ENCODE measurements at places on chromosomes 4 and X.

GRCh38 chr4:26433556-26433955 lies 56.7 kb downstream of the CCKAR start:
- no peak for DNase-seq

DNA sequence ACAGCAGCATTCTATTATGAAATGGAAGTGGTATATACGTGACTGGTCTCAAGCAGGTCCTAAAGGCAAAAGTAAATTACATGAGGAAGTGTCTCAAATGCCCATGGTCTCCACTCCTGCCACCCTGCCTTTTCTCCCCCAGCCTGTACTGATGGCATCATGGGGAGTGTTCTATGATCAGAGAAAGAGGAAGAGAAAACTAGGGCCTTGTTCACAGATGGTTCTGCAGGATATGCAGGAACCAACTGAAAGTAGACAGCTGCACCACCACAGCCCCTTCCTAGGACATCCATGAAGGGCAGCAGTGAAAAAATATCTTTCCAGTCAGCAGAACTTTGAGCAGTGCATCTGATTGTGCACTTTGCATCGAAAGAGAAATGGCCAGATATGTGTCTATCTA lies 901.5 kb downstream of the ARAP2 start:
- no peak for DNase-seq

DNA sequence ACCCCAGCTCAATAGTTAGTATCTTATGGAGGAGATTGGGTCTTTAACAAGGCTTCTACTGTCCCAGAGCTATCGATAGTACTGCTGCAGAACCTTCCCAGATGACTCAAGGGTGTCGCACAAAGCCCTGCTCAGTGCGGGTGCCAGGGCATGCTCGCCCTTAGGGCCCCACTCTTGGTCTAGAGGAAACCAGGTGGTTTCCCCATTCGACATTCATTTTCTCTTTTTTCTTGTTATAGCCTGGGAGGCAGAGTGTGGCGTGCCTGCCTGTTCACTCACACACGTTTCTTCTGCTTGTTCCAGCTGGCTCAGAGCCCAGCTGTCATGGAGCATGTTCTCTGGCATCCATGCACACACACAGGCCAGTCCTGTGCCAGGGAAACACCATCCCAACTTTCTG lies 144.5 kb downstream of the SMIM20 start:
- no peak for DNase-seq

- no peak for DNase-seq
Observed at GRCh38 chr4:24091639-24092233, 201.9 kb upstream of the PPARGC1A start.

DNA sequence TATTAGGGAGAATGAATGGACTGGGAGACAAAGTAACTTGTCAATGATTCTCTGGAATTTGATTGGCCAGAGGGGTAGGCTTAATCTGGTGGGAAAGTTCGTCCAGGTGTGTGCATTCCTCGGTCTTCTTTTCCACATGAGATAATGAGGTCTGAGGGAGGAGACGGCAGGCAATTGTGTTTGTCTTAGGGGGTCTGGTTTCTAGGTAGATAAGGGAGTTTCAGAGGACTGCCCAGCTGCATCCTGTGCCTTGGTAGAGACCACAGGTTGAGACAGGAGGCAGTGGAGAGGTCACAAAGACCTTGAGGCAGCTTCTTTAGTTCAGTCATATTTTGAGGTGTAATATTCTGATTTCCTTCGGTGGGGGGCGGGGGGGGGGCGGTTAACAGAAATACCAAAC lies 4.3 kb downstream of the MGST2 start:
- no peak for DNase-seq

All from activated CD8-positive, alpha-beta memory T cell treated with anti-CD3 and anti-CD28 coated beads for 1 hour (primary cell).